Left renal pelvis (tissue), 4 donors: ENCODE measurements at places on chromosomes 12 and 14. TPM values are rescaled to one million over a fixed set of nuclear protein-coding genes. Genes with fewer than 3 reads are reported as not detected.

Gene RPL6
- polyA plus RNA-seq: 2,621 TPM

Gene CLEC4E
- 1.2 TPM for polyA plus RNA-seq

Gene BCL2L2
- polyA plus RNA-seq: 44.0 TPM

Gene PRKAB1
- 30.9 TPM for polyA plus RNA-seq

Gene ENDOU
- 0.41 TPM for polyA plus RNA-seq

Gene ANKS1B
- polyA plus RNA-seq: 5.2 TPM

Gene CLEC4A
- polyA plus RNA-seq: 0.63 TPM

Gene FIGNL2
- polyA plus RNA-seq: 5.5 TPM

Gene ACSS3
- polyA plus RNA-seq: 21.2 TPM

Gene LBHD2
- polyA plus RNA-seq: not detected

Gene ADAM20
- not detected for polyA plus RNA-seq

DNA sequence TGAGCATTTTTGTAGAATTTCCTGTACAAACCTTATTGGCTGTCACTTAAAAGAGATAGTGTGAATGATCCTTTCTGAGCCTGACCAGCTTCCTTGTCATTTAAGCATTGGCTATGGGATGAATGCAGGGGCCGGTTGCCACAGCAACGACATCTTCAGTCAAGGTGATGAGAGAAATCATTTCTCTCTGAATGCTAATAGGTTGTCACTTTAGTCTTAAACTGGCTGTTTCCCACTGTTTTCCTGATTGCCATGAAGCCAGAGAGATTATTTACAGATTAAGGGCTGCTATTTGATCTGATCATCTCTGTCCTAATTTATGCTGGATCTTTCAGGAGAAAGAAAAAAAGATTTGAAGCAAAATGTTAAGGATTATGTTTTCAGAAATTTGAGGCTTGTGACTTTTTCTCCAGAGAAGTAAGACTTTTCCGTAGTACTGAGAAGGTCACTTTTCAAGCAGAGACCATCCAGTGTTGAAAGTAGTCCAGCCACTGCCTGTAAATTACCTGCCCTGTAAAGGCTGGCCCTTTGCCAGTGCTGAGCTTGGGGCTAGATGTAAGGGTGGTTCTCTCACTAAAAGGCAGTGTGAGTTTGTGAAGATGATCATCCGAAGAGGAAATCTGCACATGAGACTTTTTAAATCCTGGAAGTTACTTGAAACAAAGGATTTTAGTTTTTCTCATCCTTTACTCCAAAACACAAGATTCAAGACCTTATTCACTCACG lies 235.6 kb downstream of the DACT1 start:
- no peak for DNase-seq

DNA sequence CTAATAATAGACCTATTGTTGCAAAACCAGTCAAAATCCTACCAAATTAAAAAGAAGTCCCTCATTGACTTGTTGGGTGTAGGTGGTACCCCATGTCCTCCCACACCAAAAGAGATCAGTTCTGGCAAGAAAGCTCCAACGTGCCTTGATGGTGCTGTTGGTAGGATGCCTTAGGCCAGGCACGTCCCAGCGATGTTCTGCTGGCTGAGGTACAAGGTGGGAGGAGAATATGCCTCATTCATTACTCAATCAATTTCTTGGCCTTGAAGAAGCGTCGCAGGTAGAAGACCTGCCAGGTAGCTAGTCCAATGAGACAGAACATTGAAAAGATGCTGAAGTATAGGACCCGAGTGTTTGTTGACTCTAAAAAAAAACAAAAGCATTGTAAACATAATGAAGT lies 7.8 kb upstream of the NEK9 start:
- DNase-seq: no peak

GRCh38 chr14:86912709-86913108 lies 1080.3 kb downstream of the GALC start:
- no peak for DNase-seq

- DNase-seq: no peak
Measured at GRCh38 chr12:53504004-53504920, 3.0 kb downstream of the NPFF start.

GRCh38 chr12:89319606-89320005 lies 32.7 kb downstream of the DUSP6 start:
- no peak for DNase-seq

DNA sequence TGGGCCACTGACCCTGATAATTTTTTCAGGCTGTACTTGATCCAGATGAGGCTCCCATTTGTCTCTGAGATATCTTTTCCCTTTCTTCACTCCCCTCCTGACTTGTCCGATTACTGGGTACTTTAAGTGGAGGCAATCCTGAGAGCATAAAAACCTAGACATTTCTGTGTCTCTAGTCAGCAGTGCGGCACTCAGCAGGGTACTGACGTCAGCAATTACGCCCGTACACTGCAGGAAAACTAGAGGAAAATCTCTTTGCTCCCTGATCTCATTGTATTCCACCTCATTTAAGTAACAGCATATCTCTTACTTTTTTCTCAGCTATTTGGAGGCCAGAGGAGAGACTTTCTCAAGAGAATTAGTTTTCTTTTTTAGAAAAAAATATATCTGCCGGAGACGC lies 315.5 kb upstream of the OR4E1 start:
- no peak for DNase-seq

DNA sequence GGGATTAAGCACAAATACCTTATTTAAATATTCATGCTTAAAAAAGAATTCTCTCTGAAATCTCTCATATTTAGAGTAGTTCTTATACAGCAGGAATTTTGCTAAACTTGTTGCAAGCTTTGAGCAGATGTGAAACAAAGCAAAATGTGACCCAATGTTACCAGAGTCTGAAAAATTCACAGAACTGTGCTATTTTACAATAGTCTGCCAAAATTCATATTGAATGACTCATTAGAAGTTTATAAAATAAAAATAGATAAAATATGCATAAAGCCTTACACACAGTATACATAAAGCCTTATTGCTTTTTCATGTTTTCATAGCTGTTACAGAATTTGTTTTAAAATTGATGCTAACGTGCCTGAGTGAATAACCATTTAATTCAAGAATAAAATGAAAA lies 17.8 kb upstream of the RHOJ start:
- DNase-seq: no peak

DNA sequence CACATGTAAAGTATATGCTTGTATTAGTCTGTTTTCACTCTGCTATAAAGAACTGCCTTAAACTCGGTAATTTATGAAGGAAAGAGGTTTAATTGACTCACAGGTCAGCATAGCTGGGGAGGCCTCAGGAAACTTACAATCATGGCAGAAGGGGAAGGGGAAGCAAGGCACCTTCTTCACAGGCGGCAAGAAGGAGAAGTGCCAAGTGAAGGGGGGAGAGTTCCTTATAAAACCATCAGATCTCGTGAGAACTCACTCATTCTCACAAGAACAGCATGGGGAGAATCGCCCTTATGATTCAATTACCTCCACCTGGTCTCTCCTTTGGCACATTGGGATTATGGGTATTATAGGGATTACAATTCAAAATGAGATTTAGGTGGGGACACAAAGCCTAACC lies 229.5 kb upstream of the PLXNC1 start:
- DNase-seq: no peak

DNA sequence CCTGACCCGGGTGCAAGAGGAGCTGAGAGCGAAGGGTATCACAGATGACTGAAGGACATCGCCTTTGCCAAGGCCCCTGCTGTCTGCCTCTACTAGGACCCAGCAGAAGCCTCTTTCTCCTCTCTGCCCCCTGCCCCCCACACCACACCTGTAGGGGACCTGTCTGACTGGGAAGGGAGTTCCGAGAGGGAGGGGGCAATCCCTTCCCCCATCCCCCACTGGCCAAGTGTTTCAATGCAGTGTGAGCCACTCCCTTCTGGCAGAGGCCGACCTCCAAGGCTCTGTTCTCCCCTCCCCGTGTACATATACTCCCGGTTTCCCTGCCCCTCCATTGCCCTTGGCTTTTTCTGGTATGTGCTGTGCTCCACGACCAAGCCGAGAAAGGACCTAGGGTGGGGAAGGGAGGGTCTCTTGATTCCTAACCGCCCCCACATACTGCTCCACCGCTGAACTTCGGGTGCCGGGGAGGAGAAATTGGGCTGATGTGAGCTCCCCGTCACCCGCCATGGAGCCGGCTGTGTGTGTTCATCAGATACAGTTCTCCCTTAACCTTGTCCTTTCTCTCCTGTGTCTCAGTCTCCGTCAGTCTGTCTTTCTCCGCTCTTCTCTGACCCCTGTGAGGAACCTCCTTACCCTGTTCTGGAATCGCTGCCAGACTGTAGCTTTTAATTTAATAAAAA lies 2.0 kb upstream of the ARHGEF25 start:
- DNase-seq: no peak

GRCh38 chr14:38103542-38104225 lies 104.0 kb upstream of the SSTR1 start:
- DNase-seq: no peak

- no peak for DNase-seq
Measured at GRCh38 chr12:132711080-132711843, 620 bp downstream of the PGAM5 start.

- DNase-seq: no peak
Measured at GRCh38 chr14:99986396-99986795, 78.8 kb upstream of the EVL start.

- DNase-seq: no peak
Measured at GRCh38 chr14:104657101-104657524, 32.3 kb upstream of the INF2 start.

GRCh38 chr14:63896278-63896720 lies 43.5 kb downstream of the SYNE2 start:
- DNase-seq: no peak

- no peak for DNase-seq
Measured at GRCh38 chr14:94906991-94907587, 137.2 kb upstream of the GSC start.

DNA sequence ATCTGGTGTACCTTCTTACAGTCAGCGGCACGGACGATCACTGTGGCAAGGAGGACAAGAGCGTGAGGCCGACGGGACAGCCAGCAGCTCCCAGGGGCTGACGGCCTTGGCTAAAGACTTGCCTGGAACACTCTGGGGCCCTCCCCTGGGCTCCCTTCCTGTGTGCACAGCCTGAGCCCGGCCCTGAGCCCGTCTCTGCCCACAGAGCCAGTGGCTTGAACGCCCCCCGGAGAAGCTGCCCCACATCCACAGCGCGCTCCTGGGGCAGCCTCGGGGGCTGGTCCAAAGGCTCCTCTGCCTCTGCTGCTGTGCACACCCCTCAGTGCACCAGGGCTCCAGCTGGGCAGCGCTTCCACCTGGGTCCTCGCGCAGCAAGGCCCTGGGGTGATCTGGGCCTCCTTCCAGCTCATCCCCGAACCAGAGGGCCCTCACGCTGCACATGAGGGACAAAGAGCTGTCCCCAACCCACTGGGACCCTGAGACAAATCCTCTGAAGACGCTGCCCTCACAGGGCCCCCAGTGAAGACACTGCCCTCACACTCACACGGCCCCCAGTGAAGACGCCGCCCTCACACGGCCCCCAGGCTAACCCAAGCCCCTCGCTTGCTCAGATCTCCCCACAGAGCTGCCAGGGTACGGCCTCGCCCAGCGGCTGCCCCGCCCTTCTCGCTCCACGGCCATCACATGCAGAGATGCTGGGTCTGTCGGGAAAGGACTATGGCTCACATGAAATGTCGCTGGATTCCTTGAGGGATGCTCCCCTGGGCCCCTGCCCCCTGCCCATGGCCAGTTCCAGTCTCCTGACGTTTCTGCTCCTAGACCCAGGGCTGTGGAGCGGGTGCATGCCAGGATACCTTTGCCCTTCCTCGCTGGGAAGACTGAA lies 22.2 kb downstream of the AMN start:
- DNase-seq: no peak

DNA sequence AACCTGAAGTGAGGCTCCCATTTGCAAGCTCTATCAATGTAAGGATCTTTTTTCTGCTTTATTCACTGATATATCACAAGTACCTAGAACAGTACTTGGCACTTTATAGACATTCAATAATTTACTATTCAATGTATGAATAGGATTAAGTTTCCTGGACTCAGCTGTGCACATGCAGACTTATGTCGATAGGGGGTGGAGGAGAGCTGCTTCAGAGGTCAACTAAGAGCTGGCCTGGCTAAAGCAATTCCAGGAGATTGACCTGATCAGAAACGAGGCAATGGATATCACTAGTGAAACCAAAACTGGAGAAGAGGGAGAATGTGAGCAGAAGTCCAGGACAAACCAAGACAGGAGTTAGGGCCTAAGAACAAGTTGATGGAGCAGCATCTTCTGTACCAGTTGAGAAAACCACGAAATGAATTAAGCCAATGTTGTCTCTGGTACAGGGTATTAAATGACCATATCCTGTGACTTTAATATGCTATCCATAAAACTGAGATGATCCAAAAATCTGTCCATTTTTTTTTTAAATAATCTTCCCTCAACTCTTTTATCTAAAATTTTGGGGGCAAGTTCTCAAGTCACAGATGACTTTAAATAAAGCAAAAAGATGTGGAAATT lies 169.2 kb downstream of the PIK3C2G start:
- no peak for DNase-seq

- DNase-seq: no peak
Measured at GRCh38 chr12:32226768-32227167, 120.1 kb downstream of the BICD1 start.

DNA sequence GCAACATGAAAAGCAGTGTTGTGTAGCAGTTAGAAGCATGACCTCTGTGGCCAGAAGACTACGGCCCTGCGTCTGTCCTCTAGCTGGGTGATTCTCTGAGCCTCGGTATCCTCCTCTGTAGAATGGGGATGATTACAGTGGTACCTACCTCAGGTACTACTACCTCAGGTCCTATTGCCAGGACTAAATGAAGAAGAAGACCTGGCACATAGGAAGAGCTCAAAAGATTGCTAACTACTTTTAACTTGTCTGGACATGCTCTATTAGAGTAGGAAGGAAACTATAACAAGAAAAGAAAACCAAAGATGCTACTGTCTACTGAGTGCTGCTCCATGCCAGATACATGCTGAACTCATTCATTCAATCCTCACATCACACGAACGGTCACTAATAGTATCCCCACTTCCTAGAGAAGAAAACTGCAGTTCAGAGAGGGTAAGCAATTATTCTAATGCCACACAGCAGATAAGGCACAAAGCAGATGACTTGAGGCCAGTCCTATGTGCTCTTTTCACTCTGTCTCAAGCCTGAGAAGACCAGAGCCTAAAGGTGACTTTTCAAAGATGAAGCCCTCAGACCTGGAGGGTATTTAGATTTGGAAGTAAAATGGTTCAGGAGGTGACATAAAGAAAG lies 108.1 kb upstream of the HIF1A start:
- no peak for DNase-seq

DNA sequence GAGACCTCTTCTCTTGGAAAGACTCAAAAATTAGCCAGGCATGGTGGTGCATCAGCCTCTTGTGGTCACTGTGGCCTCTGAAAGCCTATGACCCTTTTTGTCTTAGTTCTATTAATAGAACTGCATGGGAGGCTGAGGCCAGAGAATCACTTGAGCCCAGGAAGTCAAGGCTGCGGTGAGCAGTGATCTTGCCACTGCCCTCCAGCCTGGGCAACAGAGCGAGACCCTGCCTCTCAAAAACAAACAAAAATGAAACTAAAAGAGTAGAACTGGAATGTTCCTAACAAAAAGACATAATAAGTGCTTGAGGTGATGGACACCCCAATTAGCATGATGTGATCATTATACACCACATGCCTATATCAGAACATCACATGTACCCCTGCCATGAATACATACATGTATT lies 197.0 kb upstream of the EEA1 start:
- no peak for DNase-seq

- no peak for DNase-seq
Measured at GRCh38 chr14:61891170-61891569, 128.9 kb downstream of the SNAPC1 start.
